Effector memory CD4-positive, alpha-beta T cell (primary cell): ENCODE measurements at places on chromosomes 7 and 10.

DNA sequence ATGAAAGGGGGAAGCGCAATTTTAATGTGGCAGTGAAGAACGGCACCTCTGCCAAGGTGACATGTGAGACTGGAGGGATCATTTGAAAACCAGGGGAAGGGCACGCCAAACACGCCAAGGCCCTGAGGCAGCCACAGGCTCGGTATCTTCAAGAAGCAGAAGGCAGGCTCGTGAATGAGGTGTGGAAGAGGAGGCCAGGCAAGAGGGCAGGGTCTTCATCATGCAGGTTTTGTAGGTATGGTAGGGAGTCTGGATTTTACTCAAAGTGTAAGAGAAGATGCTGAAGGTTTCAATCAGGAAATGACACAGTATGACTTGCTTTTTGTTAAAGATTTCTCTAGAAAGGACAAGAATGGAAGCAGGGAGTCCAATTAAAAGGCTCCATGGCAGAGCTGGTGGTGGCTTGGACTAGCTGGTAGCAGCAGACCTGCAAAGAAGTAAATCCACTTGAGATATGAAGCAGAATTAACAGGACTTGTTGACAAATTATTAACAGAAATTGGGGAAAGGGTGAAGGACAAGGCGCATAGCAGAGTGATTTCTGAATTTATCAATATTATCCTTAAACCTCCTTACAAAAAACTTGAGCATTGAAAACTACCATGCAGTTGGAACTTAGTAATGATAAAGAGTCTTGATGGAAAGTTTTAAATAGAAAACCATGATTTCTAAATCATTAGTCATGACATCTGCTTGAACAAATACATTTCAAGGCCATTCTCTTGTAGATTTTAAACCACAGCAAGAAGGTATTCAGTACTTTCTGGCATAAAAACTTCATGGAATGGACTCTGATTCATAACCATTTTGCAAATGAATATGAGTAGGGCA, 70.4 kb downstream of the COA1 start:
- H3K4me1 ChIP-seq, result peaks cover 12% of the 10 kb centered on the region
- H3K27ac ChIP-seq, result no peak overlapping the region
- no peaks in the 10 kb centered on the region for H3K27me3 ChIP-seq
- no peaks in the 10 kb centered on the region for H3K36me3 ChIP-seq

DNA sequence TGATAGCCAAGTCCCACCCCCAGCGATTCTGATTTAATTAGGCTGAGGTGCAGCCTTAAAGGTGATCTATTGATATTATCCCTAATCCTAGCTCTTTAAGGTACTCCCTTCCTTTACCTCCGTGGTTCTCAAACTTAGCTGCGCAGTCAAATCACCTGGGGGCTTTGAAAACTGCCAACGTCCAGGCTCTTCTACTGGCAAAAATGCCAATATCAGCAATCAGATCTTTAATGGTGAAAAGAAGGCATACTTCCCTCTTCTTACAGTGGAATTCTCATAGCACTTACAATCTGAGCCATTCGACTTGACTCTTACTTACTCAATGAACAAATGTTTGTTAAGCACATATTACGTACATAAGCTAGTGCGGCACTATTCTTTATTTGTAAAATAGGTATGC, 704 bp upstream of the SLC35B4 start:
- no peaks in the 10 kb centered on the region for H3K36me3 ChIP-seq
- DNase-seq, result no peak
- no peaks in the 10 kb centered on the region for H3K27me3 ChIP-seq
- H3K4me1 ChIP-seq, result no peaks in the 10 kb centered on the region

GRCh38 chr10:125638555-125638954, 44.4 kb downstream of the TEX36 start:
- no peak overlapping the region for H3K27ac ChIP-seq
- DNase-seq, result no peak
- no peak overlapping the region for H3K4me3 ChIP-seq
- no peaks in the 10 kb centered on the region for H3K36me3 ChIP-seq
- no peaks in the 10 kb centered on the region for H3K4me1 ChIP-seq

GRCh38 chr7:135285547-135286233, 52.1 kb downstream of the STRA8 start:
- no peak overlapping the region for H3K27ac ChIP-seq
- H3K4me3 ChIP-seq, result no peak overlapping the region
- H3K27me3 ChIP-seq, result no peaks in the 10 kb centered on the region

GRCh38 chr7:131010029-131010716, 276.2 kb upstream of the KLF14 start:
- peaks cover 57% of the 10 kb centered on the region for H3K4me1 ChIP-seq
- no peak for DNase-seq
